ENCODE measurements at places on chromosomes 5 and 9. TPM values are rescaled to one million over a fixed set of nuclear protein-coding genes. Genes with fewer than 3 reads are reported as not detected.

Gene SLC25A46
- 30.5 TPM for total RNA-seq

Gene SHOC1
- not detected for total RNA-seq

Gene CER1
- not detected for total RNA-seq

Gene SPAAR
- 0.09 TPM for total RNA-seq

Gene PCDHB12
- not detected for total RNA-seq

Gene ENHO
- total RNA-seq, result 2.3 TPM

Gene IRGM
- total RNA-seq, result 0.06 TPM

Gene SPZ1
- not detected for total RNA-seq

Gene QRFP
- total RNA-seq, result not detected

Gene FST
- 1.4 TPM for total RNA-seq

Gene LOX
- 1.4 TPM for total RNA-seq
